ENCODE measurements at places on chromosomes 16 and 17.

GRCh38 chr17:48717367-48718226, 4.7 kb downstream of the PRAC1 start:
- DNase-seq, result no peak

GRCh38 chr16:82776470-82777146, 149.8 kb downstream of the CDH13 start:
- DNase-seq, result no peak

- DNase-seq, result peak; percentile 44
These were observed 5.4 kb downstream of the ATPAF2 start for GRCh38 chr17:18033442-18034099.

GRCh38 chr16:80935691-80936090, 71.0 kb downstream of the CMC2 start:
- no peak for DNase-seq

DNA sequence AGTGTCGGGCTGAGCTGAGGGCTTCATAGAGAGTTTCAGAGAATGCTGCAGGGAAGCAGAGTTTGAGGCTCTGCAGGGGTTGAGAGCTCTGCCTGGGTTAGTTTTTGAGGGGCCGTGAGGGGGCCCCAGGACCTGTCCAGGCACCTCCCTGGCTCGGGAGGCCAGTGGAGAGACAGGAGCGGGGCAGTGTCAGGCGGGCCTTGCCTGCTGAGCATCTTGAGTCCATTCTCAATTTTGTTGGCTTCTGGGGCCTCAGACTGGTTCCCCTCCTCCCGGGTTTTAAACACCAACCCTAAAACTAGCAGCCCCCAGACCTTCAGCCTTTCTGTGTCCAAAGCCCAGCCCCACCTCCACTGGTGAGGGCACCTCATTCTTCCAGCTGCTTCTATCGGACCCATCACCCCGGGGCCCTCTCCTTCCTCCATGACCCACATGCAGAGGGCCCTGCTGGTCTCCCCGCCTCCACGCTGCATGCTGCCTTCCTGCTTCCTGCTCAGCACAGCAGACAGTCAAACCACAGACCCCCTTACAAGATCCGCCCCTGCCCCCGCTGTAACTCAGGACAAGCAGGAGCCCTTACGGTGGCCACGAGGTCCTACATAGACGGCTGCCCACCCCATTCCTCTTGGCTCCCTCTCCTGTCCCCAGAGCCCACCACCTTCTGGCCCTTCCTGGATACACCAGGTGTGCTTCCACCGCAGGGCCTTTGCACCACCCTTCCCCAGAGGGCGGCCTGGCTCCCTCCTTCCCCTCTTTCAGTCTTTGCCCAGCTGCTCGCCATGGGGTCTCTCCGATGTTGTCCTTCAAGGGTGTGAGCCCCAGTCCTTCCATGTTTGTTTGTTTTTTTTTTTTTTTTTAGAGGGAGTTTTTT, 3.8 kb downstream of the RNF213 start:
- no peak for DNase-seq

- no peak for DNase-seq
These were observed 13.8 kb upstream of the CD79B start for GRCh38 chr17:63945784-63946439.

- DNase-seq, result no peak
These were observed 12.6 kb upstream of the SNN start for GRCh38 chr16:11655655-11656054.

GRCh38 chr17:17084317-17084835, 42.1 kb downstream of the MPRIP start:
- DNase-seq, result no peak

- DNase-seq, result no peak
These were observed 727 bp upstream of the TENT4B start for GRCh38 chr16:50152351-50152806.

DNA sequence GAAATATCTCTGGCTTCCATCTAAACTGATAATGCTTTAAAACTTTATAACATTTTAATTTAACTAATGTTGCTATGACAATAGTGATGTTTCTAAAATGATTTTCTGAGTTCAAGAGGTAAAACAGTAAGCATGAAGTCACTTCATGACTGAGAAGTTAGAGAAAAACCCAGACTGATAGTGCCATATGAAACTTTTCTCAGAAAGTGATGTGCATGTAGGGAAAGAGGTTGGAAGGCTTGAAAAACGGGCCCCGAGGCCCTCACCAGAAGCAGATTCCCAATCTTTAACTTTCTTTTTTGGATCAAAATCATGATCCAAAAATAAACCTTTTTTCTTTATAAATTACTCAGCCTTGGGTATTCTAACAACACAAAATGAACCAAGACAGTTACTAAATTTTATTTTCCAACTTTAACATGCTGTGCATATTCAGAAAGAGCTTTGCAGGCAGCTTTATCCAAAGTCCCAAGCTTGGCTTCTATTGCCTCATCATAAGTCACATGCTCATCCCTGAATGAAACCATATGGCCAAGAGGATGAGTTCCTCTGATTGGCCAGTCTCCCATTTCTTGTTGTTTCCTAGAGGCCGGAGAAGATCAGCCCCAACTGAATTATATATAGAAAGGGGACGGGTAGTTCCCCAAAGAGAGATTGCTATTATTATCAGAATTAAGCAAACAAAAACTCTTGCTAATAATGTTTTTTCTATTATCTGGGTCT, 357.6 kb upstream of the SALL1 start:
- no peak for DNase-seq

DNA sequence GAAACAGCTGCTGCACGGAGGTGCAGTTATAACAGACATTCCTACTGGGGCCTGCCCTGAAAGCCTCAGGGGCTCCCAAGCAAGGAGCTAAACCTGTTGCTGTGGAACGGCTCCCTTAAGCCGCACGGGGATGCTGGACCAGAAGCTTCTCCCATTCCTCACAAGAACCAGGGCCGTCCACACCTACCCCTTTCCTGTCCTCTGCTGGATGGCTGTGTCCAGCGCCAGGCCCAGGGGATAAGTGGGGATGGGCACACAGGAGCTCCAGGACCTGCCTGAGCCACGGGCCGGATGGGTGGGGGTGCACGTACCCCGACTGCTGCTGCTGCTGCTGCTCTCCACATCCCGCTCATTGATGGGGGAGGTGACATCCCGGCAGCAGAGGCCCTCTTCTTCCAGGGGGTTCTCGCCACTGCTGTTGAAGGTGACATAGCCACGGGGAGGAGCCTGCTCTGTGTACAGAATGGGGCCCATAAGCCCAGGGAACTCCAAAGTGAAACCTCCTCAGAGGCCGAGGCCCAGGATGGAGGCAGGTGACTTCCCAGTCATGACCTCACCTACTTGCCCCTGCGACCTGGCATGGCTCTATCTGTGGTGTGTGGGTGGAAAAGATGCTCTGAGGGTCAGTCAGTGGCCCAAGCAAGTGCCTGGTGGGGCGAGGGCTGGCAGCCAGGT, 8.6 kb downstream of the NUDT16L1 start:
- no peak for DNase-seq

GRCh38 chr16:87329436-87330256, 12.5 kb upstream of the C16orf95 start:
- DNase-seq, result no peak

DNA sequence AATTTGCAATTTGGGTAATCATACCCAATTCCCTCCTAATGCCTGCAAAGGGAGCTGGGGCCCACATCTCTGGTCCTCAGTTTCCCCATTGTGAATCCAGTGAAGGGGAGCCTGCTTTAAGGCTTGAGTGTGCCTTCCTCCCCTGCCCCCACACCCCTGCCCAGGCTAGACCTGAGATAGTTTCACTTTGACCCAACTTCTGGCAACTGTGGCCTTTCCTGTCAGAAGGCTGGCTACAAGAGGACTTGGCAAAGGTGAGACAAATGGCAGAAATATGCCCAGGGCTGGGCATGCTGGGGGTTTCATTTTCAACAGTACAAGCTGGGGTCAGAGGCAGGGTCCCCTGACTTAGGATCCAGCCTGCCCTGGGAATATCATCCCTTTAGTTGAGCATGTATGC, 10.0 kb downstream of the SOCS1 start:
- no peak for DNase-seq

DNA sequence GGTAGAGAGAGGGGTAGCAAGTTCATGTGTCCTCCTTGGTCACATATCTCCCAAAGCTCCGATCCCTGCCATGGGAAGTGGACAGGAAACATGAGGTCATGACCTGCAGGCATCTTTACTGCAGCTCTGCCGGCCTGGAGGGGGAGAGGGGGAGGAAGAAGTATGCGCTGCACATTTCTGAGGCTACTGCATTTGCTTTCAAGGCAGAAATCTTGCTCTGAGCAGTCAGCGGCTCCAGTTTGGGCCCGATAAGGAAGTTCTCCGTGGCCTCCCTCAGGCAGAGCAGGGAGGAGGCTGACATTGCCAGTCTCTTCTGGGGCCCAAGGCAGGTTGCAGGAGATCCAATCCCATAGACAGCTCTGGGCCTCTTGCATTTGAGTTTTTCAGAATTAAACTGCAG, 1.5 kb upstream of the NHERF1 start:
- DNase-seq, result no peak

GRCh38 chr17:60230358-60230757, 80.6 kb downstream of the CA4 start:
- no peak for DNase-seq

GRCh38 chr16:54602666-54603065, 316.1 kb upstream of the IRX3 start:
- no peak for DNase-seq

- DNase-seq, result no peak
These were observed 10.8 kb downstream of the CASKIN2 start for GRCh38 chr17:75504347-75505151.

GRCh38 chr16:85335584-85336491, 223.6 kb upstream of the CIBAR2 start:
- DNase-seq, result no peak

DNA sequence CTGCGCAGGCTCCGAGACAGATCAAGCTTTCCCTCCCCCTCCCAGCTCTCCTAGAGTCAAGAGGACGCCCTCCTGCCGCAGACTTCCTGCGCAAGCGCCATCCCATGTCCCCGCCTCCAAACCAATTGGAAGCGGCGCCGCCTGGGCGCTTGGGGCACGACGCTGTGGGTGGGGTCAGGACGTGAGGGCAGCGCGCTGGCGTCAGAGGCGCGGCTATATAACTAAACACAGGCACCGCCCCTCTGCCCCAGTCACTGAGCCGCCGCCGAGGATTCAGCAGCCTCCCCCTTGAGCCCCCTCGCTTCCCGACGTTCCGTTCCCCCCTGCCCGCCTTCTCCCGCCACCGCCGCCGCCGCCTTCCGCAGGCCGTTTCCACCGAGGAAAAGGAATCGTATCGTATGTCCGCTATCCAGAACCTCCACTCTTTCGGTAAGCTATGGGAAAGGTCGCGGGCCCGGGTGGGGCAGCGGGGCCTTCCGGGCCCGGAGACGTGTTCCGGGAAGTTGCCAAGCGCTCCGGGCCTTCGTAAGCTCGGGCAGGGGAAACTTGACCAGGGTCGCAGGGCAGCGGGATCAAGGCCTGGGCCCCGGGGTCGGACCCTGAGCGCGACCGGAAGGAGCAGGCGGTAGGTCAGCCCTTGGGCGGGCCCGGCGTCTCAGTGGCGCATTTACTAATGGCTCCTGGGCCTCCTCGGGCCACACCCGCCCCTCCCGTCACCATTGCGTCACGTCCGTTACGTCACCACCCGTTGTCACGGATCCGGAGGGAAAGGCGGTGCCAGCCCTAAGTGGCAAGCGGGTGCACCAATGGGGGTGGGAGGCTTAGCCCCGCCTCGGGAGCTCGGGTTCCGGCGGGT, at the start of gene EIF1:
EIF1 (plus strand) TSS at position 245 of the 856 bp plus-strand sequence; CDS start at position 399, 154 bp downstream.
- DNase-seq, result peak; percentile 99

DNA sequence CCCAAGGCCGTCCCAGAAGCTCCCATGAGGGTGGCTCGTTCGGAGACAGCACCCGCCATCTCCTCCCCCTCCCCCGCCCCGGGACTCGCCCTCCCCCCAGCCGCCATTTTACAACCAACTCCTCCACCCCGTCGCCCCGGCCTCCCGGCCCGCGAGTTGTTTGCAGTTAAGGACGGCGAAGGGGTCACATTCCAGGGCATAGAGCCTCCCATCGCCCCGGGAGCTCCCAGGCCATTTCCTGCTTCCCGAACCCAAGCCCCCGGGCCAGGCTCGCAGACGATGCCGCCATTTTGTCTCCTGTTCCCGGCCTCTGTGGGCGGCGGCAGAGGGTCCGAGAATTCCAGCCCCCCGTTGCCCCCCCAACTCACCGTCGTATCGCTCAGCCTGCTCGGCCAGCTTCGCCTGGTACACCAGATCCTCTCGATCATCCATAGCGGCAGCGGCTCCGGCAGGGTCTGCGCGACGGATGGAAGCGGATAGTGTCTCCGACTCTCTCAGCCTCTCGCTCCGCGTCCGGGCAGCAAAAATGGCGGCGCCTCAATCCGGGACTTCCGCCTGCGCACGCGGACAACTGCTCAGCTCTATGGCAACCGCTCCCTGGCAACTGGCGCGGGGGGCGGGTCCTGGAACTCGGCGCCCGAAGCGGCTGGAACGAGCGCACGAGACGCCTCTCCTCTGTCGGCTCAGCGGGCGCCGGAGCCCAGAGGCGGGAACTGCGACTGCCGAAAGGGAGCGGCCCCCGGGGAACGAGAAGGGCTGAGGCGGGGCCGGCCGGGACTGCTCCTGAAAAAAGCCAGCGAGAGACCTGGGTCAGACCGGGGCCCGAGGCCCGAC, at the start of gene YWHAE:
YWHAE (minus strand) TSS at position 544 of the 834 bp plus-strand sequence; CDS start at position 432, 112 bp downstream.
- peak; percentile 91 for DNase-seq

GRCh38 chr16:6646891-6647290, 685.8 kb upstream of the RBFOX1 start:
- no peak for DNase-seq

GRCh38 chr16:48556913-48557351, 53.0 kb downstream of the N4BP1 start:
- no peak for DNase-seq

DNA sequence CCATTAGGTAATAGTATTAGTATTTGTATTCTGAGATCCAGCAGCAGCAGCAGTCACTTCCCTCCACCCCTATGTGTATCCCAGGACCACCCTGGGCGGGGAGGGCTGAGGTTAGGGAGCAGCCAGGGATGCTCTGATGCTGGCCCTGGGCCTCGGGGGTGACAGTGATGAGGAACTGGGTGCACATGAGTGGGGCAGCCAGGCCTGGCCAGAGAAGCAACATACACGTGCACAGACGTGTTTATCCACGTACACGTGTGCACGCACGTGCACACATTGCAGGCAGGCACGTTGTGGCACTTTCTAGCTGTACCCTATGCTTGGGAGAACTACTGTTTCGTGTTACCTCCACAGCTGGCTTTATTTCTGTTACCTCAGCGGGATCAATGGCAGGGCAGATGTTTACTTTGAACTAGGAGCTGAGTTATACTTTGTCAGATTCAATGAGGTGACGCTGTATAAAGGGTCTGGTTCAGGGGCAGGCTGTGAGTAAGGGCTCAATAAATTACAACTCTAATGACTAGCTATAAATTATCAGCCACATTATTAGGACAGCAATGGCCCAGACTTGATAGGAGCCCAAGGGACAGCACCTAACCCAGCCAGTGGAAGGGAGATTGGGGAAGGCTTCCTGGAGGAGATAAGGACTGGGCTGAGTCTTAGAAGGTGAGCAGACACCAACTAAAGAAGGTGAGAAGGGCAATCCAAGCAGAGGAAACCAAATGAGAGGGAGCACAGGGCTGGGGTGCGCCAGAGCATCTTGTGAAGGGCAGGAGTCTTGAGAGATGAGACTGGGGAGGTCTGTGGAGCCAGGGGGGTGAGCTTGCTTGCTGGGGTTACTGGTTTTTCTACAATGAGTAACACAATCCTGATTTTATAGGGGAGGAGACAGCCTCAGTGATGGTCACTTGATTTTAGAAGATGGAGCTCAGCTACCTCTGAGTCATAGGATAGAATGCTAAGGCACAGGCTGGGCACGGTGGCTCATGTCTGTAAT, 22.4 kb upstream of the CA4 start:
- DNase-seq, result no peak

- no peak for DNase-seq
These were observed 75.0 kb downstream of the SPAG9 start for GRCh38 chr17:51045621-51046020.

Data from NCI-H1048 (cell line).